ENCODE measurements at places on chromosomes 1 and 21. TPM values are rescaled to one million over a fixed set of nuclear protein-coding genes. Genes with fewer than 3 reads are reported as not detected.
A peak's percentile ranks its signal among the peaks of the same experiment; 100 is the strongest.

DNA sequence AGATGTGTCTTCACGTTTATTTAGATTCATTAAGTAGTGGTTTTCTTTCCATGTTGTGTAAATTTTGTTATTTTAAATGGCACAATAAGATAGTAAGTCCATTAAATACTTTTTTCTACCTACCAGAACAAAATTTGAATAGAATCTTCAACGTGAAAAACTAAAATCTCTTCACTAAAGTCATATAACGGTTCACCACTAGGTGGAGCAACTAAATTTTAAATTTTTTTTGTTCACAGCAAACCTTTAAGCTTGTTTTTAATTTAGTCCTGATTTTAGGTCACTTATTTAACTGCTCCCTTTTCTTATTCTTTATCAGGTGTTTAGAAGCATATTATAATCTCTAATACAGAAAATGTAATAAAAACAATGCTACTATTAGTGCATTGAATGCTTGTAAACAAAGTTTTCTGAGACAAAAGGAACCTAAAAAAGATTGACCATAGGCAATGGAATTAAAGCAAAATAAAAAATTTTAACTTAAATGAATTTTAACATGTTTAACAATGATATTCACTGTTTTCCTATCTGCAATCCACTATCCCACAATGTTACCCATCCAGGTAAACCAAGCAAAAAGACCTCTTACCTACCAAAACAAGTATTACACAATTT lies 28.3 kb upstream of the PKN2 start:
- DNase-seq: peak; percentile 42

- DNase-seq: no peak
These were observed 4.2 kb downstream of the SFPQ start for GRCh38 chr1:35188578-35189392.

DNA sequence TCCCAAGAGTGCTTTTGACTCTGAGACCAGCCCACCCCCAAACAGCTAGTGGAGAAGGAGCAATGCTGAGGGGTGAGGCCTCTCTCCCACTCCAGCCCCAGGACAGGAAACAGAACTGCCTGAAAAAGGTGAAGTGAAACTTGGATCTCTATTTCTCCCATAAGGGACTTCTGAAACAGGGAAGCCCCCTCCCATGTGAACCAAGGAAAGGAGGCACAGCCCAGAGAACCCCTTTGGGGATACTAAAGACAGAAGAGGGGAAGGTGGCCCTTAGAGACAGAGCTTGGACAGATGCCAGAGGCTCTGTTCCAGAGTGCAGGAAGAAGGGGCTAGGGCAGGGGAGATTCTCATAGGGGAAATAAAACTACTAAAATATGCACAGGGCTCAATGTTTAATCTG lies 2.9 kb downstream of the TNFAIP8L2 start:
- no peak for DNase-seq

GRCh38 chr1:81186261-81186660 lies 614.5 kb upstream of the ADGRL2 start:
- no peak for DNase-seq

SLAMF8 gene
- total RNA-seq: 0.05 TPM

DNA sequence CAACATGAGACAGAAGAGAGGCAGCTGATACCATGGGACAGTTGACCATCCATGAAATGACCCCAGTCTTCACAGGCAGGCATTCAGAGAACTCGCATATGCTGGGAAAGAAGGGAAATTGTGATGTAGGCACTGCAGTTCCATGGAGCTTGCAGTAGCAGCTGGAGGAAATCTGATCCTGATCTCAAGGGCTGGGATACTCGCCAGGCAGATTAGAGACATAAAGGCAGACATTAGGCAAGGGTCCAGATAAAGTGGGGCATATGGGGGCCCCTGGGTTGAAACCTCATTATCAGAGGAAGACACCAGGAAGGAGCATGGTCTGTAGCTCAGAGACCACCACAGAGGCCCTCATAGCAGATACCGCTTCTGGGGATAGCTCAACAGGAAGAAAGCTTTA lies 48.7 kb upstream of the TNR start:
- DNase-seq: no peak

HPDL gene
- not detected for total RNA-seq

CFHR4 gene
- total RNA-seq: not detected

EDEM3 gene
- 51.9 TPM for total RNA-seq

SLAMF9 gene
- not detected for total RNA-seq

DNA sequence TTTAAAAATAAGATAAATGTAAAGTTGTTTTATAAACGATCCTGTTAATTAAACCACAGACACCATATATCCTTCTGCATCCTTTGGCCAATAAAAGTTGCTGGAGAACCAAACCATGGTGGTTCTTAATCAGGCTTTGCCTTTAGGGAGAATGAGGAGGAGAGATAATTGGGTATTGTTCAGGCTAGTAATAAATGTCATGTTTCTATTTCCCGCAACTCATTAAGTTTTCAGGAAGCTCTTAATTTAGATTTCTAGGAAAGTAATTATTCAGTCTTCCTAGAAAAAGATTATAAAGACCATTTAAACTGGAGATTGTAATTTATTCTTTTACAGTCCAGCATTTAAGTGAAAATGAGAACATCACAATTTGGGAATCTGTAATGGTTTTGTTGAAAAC lies 34.5 kb downstream of the RAB4A start:
- no peak for DNase-seq

- peak; percentile 76 for DNase-seq
These were observed 101.4 kb upstream of the PDE4B start for GRCh38 chr1:65691152-65691900.

DNA sequence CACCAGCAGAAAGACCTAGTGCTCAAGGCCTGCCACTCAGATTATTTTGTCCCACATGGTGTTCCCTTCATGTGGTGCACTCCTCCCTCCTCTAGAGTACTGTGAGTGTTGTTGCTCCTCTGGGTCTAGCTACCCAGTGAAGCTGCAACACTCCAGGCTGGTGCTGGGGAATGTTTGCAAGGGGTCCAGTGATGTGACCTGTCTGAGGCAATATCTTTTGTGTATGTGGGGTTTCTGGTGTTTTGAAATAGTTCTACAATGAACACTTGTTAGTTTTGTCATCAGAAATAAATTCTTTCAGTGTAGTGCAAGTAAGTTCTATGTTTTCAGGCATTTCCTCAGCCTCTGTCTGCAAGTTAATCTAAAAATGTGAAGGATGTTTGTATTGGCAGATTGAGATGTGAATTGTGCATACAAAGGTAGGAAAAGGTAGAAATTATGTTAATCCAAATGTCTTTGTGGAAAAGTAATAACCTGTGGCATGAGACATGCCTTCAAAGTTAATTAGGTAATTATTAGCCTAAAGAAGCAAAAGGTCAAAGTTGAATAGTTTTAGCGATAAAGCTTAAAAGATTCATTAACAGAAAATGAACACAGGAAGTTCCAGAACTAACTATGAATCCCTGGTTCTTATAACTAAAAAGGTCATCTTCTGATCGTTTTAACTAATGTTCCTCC lies 616.8 kb downstream of the LTN1 start:
- DNase-seq: no peak

DNA sequence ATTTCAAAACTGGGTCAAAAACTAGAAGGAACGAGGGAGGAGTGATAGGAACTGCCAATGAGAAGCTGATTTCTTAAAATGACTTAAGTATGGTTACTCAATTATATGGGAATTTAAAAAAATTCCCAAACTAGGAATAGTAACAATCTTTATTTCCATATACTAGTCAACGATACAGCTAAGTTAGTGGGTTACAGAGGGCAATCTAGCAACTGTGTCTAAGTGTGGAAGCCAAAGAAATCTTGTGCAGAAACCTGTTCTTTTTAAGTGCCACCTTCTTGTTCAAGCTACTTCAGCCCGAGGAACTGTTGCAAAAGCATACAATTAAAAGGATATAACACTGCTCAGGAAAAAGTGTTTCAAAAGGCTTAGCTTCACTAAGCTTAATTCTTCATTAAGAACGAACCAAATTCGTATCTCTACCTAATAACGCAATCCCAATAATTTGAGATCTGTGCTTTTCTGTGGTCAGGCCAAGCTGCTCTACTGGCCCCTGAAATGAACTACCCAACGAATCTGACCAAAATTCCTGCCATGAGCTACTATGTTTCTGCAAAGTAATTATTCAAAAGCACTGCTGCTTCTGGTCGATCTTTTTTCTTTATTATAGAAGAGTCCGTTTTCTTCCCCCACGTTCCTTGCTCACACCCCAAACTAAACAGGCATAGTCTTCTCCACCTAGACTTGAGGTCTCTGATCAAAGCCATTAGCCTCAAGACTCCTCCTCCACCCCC lies 1.8 kb downstream of the USP24 start:
- DNase-seq: no peak

DNA sequence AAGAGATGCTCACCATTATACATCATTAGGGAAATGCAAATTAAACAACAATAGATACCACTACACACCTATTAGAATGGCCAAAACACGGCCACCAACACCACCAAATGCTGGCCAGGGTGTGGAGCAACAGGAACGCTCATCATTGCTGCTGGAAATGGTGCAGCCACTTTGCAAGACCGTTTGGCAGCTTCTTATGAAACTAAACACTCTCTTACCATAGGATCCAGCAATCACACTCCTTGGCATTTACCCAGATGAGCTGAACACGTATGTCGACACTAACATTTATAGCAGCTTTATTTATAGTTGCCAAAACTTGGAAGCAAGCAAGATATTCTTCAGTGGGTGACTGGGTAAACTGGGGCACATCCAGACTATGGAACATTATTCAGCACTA lies 28.9 kb upstream of the ADARB1 start:
- no peak for DNase-seq

DNA sequence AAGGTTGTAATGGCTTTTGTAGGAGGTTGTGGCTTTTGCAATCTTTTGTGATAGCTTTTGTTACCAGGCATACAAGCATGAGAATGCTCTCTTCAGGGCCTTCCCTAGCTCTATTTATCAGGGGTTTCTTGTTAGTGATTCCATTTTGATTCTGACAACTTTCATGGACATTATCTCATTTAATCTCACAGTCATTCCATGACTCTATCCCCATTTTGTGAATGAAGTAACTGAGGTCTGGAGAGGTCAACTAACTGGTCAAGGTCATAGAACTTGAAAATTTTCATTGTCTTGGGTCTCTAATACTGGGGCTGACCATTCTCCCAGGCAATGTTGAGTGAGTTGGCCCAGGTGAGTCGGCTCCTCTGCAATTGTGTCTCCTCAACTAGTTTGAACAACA lies 11.2 kb upstream of the LAMTOR5 start:
- no peak for DNase-seq

DNA sequence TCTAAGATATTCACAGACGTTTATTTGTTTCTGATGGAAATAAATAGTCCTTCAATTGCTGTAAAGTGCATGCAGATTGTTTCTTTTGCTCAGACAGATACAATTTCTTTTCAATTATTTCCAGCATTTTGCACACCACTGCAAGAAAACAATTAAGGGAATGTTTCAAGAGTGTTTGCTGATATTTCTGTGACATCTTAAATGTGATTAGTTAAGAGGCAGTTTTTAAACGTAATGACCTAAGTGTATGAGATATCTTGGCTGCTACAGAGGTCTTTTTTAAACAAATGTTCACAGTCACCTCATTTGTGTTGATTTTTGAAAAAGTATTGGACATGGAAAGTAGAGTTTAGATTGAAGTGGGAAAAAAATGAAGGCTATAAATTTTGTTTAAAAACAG lies 262.3 kb upstream of the BRINP3 start:
- no peak for DNase-seq

DNA sequence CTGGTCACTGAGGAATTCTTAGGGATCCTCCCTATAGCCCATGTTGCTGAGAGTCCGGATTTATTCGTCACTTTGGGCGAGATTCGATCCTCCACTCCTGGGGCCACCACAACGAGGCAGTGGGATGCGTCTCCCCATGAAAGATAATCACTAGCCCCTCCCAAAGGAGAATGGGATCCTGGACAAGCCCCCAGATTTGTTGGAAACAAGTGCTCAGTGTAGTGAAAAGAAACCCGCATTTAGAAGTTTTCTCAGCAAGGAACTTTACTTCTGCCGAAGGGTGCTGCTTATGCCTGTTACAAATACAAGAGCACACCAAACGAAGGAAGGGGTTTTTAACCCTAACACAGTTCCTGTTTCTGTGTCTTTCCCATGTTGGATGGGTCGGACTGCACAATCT lies 83.3 kb downstream of the ZFYVE9 start:
- DNase-seq: no peak

- no peak for DNase-seq
These were observed 45.2 kb downstream of the SLC30A7 start for GRCh38 chr1:100941098-100941527.

DNA sequence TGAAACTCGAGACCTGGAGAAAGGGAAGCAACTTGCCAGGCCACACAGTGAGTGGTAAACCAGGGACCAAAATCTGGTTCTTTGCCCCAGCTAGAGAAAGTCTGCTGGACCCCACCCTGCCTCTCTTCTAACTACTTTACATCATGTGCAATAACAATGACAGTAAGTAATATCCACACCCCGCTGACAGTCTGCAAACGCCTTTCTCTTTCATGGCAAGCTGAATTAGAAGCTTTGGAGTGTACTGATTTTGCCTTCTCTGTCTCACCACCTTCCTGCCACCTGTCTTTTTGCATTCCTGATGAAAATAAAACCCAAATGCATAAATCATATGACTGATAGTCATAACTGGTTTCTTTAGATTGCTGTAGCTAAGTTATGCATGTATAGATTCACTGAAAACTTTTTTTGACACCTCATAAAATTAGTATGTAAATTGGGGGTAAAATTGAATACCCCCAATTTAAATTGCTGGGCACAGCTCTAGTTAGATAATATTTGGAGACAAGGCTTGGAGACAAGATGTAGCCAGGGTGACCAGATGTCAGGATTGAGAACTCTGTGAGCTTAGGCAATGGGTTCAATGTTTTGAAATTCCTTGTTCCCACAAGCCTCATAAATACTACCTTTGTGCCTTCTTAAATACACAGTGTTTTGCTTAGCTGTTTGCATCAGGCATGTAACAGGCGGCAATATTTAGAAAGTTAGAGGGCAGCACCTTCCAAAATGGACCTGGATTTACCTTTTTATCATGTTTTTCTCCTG lies 73.5 kb downstream of the ST6GALNAC5 start:
- DNase-seq: peak; percentile 66

GRCh38 chr1:96292141-96292540 lies 429.4 kb upstream of the PTBP2 start:
- DNase-seq: no peak

GRCh38 chr21:34335316-34335715 lies 28.5 kb upstream of the KCNE2 start:
- DNase-seq: no peak

- no peak for DNase-seq
These were observed 200.6 kb downstream of the GRIK1 start for GRCh38 chr21:29739176-29739575.

- DNase-seq: no peak
These were observed 59.1 kb downstream of the NFIA start for GRCh38 chr1:61141288-61142042.

LCE1D gene
- total RNA-seq: not detected

DNA sequence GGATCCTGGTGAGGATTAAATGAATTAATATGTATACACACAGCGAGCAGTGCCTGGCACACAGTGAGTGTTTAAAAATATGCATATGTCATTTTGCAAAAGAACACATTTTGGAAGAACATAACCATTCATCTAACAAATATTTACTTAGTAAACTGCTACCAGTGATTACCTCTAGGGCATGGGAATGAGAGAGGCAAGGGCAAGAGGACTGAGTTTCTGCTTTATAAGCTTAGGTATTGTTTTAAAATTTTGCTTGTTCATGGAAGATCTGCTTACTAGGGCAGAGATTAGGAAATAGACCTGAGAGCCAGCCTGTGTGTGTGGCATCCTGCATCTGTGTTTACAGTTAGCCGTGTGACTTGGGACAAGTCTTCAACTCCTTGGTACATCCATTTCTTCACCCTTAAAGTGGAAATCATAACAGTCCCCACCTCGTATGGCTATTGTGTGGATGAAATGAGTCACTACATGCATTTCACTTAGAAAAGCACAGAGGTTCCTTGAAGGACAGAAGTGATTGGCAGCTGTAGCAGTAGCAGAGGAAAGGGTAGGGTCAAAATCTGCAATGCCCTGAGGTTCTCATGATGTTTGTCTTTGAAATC lies 198.5 kb upstream of the FMN2 start:
- DNase-seq: no peak

All from myocyte (in vitro differentiated cells).